Neural progenitor cell (in vitro differentiated cells): ENCODE measurements at places on chromosomes 5 and 9. TPM values are rescaled to one million over a fixed set of nuclear protein-coding genes. Genes with fewer than 3 reads are reported as not detected.
A peak's percentile ranks its signal among the peaks of the same experiment; 100 is the strongest.

GRCh38 chr5:169753795-169754194 lies 116.7 kb downstream of the DOCK2 start:
- peaks cover 4% of the 10 kb centered on the region for H3K4me1 ChIP-seq
- H3K4me3 ChIP-seq, result no peak overlapping the region
- H3K36me3 ChIP-seq, result no peaks in the 10 kb centered on the region
- no peaks in the 10 kb centered on the region for H3K27me3 ChIP-seq
- no peak overlapping the region for H3K27ac ChIP-seq

DNA sequence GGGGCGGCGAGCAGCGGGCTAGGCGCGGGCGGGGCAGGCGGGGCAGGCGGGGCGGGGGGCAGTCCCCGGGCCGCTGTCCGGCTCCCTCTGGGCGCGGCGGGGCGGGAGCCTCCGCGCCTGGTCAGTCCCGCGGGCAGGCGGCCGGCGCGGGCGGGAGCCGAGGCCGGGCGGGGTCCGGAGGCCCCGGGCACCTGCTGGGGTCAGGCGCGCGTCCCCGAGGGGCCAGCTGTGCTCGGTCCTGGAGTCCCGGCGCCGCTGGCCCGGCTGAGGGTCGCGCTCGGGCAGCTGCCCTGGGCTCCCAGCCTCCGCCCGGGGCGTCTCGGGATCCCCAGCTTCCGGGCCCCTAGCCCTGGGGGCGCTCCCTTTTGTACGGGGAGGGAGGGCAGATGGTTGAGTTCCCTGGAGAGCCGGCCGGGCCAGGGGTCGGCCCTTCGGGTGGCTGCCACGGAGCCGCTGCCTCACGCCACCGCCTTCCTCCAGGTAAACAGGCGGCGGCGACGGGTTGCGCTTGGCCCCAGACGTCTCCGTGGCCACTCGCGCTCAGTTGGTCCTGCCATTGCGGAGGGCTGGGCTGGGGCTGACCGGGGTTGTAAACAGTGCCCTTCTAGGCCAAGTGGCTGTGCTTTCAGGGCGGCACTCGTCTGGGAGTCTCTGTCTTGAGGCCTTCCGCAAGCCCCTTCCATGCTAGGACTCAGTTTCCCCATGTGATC lies 473 bp downstream of the ZBTB34 start:
- DNase-seq, result no peak
- H3K4me3 ChIP-seq, result peak overlapping the region; percentile 97
- H3K27me3 ChIP-seq, result peaks cover 15% of the 10 kb centered on the region
- H3K27ac ChIP-seq, result peak overlapping the region; percentile 36
- H3K4me1 ChIP-seq, result peaks cover 19% of the 10 kb centered on the region

- no peak for DNase-seq
- H3K36me3 ChIP-seq, result no peaks in the 10 kb centered on the region
- no peak overlapping the region for H3K27ac ChIP-seq
- H3K27me3 ChIP-seq, result no peaks in the 10 kb centered on the region
- peaks cover 19% of the 10 kb centered on the region for H3K4me1 ChIP-seq
These were observed 34.3 kb downstream of the ROR2 start for GRCh38 chr9:91915524-91916263.

- no peak for DNase-seq
- peaks cover 15% of the 10 kb centered on the region for H3K4me1 ChIP-seq
- no peaks in the 10 kb centered on the region for H3K36me3 ChIP-seq
- H3K4me3 ChIP-seq, result peak overlapping the region; percentile 75
- peaks cover 15% of the 10 kb centered on the region for H3K27me3 ChIP-seq
These were observed 506 bp downstream of the ADAMTS19 start for GRCh38 chr5:129460672-129460935.

Gene OR1J2
- total RNA-seq, result not detected in 2 replicates

DNA sequence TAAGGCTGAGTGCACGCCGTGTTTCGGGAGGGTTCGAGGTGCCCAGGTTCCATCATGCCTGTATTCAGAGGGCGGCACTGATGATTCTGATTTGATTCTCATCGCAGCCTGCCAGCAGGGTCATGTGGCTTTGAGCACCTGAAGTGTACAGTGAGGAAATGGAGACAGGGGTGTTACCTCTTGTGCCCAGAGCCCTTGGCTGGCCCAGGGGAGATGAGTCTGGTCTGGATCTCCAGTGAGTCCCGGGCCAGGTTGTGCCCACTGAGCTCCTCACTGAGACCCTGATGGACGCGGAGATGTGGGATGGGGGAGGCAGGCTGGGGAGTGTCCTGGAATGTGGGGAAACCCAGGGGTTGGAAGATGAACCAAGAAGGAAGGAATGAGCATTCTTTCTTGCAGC lies 54.7 kb downstream of the GADD45G start:
- no peak overlapping the region for H3K27ac ChIP-seq
- peaks cover 32% of the 10 kb centered on the region for H3K4me1 ChIP-seq
- no peak overlapping the region for H3K4me3 ChIP-seq

DNA sequence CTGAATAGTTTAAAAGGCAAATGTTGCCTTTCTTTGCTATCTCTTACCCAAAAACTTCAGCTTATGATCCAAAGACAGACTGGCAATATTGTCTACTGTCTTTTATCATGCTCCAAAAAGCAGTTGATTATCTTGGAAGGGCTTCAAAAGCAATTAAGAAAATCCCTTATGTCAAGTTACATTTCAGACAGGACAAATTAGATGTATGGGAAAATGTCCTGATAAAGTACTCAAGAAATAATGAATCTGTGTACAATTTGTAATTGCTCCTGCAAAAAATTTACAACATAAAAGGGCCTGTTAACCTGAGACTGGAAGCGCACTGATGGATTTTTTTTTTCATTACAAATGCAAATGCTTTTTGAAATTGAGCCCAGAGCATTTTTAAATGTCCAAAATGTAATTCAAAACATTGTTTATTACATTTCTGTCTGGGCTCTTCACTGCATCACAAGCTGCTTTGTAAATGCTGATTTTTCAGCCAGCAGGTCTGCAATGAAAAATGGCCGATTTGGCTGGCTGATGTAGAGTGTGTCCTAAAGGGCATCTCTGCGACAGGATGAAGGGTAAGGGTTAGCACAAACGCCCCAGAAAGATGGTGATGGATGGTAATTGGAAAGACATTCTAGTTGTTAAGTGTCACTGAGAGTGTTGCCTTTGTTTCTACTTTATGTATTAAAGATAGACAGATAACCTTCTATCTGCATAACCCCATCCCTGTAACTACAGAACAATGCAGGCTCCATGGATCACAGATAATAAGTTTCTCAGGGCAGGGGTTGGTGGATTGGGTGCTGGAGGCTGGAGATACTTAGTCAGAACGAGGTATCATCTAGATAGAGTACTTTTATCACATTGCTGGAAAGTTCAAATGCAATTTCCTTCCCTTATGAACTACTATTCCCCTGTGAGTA lies 27.0 kb downstream of the MAT2B start:
- H3K27me3 ChIP-seq, result no peaks in the 10 kb centered on the region
- H3K4me3 ChIP-seq, result peak overlapping the region; percentile 24

GRCh38 chr9:95901506-95901905 lies 26.0 kb downstream of the ERCC6L2 start:
- H3K27me3 ChIP-seq, result no peaks in the 10 kb centered on the region
- no peak overlapping the region for H3K4me3 ChIP-seq
- no peak for DNase-seq
- H3K4me1 ChIP-seq, result no peaks in the 10 kb centered on the region
- H3K36me3 ChIP-seq, result peaks cover 5% of the 10 kb centered on the region

GRCh38 chr9:133584559-133585476 lies 24.4 kb downstream of the FAM163B start:
- H3K4me3 ChIP-seq, result no peak overlapping the region
- peaks cover 34% of the 10 kb centered on the region for H3K4me1 ChIP-seq
- H3K27ac ChIP-seq, result no peak overlapping the region
- H3K27me3 ChIP-seq, result no peaks in the 10 kb centered on the region
- H3K36me3 ChIP-seq, result no peaks in the 10 kb centered on the region
- peak; percentile 54 for DNase-seq

- no peak overlapping the region for H3K4me3 ChIP-seq
- no peaks in the 10 kb centered on the region for H3K36me3 ChIP-seq
- DNase-seq, result no peak
- H3K4me1 ChIP-seq, result peaks cover 7% of the 10 kb centered on the region
- no peaks in the 10 kb centered on the region for H3K27me3 ChIP-seq
These were observed 135.0 kb upstream of the GABRP start for GRCh38 chr5:170648541-170648940.

Gene NAIP
- 7.7 and 8.8 TPM in 2 replicates for total RNA-seq

- no peaks in the 10 kb centered on the region for H3K36me3 ChIP-seq
- no peak overlapping the region for H3K4me3 ChIP-seq
- no peak for DNase-seq
- no peaks in the 10 kb centered on the region for H3K27me3 ChIP-seq
- H3K4me1 ChIP-seq, result peaks cover 12% of the 10 kb centered on the region
These were observed 5.8 kb upstream of the ST6GALNAC6 start for GRCh38 chr9:127905004-127905728.

Gene PHF24
- total RNA-seq, result 0.71 and 1.8 TPM in 2 replicates

DNA sequence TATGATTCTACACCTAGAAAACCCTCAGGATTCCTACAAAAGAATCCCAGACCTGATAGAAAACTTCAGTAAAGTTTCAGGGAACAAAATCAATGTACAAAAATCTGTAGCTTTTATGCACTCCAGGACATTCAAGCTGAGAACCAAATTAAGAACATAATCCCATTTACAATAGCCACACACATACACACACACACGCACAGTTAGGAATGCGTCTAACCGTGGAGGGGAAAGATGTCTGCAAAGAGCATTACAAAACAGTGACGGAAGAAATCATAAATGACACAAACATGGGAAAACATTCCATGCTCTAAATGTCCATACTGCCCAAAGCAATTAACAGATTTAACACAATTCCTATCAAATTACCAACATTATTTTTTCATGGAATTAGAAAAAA lies 51.4 kb upstream of the CAST start:
- no peak overlapping the region for H3K4me3 ChIP-seq
- no peak overlapping the region for H3K27ac ChIP-seq
- no peak for DNase-seq
- H3K27me3 ChIP-seq, result no peaks in the 10 kb centered on the region

DNA sequence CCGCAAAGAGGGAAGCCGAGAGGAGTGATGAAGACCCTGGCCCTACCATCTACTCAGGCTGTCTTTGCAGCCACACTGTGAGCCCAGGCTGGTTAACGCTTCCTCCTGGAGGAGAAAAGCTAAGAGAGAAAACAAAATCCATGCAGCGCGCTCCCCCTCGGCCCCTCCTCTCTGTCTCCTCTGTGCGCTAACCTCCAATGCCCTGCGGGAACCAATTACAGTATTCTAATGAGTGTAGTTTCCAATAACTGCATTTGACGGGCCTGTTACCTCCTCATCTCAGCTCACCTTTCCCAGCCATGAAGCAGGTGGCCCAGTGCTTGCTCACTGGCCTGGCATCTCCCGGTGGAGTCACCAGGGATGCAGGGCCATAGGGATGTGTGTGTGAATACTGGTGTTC lies 565.5 kb downstream of the EBF1 start:
- H3K36me3 ChIP-seq, result no peaks in the 10 kb centered on the region
- H3K27me3 ChIP-seq, result no peaks in the 10 kb centered on the region
- DNase-seq, result peak; percentile 37

Gene SH2D3C
- total RNA-seq, result 1.8 and 1.9 TPM in 2 replicates

- no peaks in the 10 kb centered on the region for H3K27me3 ChIP-seq
- H3K4me1 ChIP-seq, result peaks cover 8% of the 10 kb centered on the region
- no peak overlapping the region for H3K27ac ChIP-seq
These were observed 44.6 kb downstream of the FOCAD start for GRCh38 chr9:20728493-20729220.

DNA sequence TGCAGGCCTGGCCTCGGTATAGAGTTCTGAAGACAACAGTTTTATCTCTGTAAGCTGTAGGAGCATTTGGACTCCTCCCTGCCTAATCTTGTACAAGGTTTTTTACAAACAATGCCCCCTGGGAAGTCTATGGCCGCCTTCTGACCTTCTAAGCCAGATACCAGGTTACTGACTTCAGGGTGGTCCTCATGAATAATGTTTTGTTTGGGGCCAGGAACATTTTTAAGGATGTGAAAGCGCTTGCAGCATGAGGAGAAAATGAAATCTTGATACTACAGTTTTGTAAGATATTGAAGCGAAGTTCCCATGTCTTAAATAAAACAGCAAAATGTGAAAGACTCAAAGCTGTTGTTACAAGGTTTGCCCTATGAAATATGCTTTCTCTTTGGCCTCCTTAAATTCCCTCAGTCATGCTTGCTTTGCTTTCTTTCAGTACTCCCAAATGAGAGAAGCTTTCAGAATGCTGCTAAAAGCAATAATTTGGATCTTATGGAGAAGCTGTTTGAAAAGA lies 5.2 kb downstream of the ANKDD1B start:
- H3K36me3 ChIP-seq, result no peaks in the 10 kb centered on the region
- no peak overlapping the region for H3K4me3 ChIP-seq
- peaks cover 17% of the 10 kb centered on the region for H3K4me1 ChIP-seq
- no peak overlapping the region for H3K27ac ChIP-seq
- peaks cover 9% of the 10 kb centered on the region for H3K27me3 ChIP-seq
- DNase-seq, result peak; percentile 57

DNA sequence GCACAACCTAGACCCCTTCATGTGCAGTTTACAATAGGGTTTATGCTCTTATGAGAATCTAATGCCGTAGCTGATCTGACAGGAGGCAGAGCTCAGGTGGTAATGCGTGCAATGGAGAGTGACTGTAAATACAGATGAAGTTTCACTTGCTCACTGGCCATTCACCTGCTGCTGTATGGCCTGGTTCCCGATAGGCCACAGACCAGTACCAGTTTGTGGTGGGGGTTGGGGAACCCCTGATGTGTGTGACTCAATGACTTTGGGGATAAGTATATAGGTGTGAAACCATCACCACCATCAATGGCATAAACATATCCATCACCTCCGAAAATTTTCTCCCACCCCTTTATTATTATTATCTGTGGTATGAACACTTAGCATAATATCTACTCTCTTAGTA lies 42.1 kb downstream of the TLR4 start:
- no peaks in the 10 kb centered on the region for H3K36me3 ChIP-seq
- H3K27me3 ChIP-seq, result no peaks in the 10 kb centered on the region
- H3K27ac ChIP-seq, result no peak overlapping the region
- H3K4me1 ChIP-seq, result no peaks in the 10 kb centered on the region
- no peak overlapping the region for H3K4me3 ChIP-seq

- H3K4me1 ChIP-seq, result no peaks in the 10 kb centered on the region
- DNase-seq, result no peak
- H3K4me3 ChIP-seq, result no peak overlapping the region
These were observed 79.8 kb downstream of the MAT2B start for GRCh38 chr5:163585206-163585605.

- H3K27me3 ChIP-seq, result no peaks in the 10 kb centered on the region
- peaks cover under 1% of the 10 kb centered on the region for H3K4me1 ChIP-seq
- H3K27ac ChIP-seq, result no peak overlapping the region
- no peak for DNase-seq
- no peak overlapping the region for H3K4me3 ChIP-seq
These were observed 327.1 kb upstream of the NUDT12 start for GRCh38 chr5:103889500-103890209.

Gene TRIM36
- 31.2 and 42.6 TPM in 2 replicates for total RNA-seq

Gene LRRC14B
- not detected in 2 replicates for total RNA-seq

DNA sequence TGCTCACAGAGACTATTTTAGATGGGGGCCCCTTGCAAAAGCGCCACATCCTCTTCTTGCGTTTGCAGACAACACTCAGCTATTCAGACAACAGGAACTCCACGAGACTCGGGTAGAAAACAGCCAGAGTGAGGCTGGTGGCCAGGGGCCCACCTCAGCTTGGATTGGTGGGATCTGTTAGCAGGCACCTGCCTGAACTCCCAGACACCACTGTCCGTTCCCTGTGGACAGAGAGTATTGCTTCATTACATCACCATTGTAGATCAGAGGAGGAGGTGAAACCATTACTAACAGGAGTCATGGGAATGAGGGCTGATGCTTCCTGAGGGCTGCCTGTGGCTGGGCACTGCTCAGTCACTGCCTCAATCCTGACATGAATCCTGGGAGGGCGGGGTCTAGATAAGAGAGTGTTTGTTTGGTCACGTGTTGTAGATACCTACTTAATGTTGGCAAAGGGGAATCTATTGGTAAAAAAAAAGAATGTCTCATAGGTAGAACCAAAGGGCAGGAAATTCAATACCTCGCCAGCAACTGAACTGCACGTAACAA lies 4.4 kb upstream of the RAPGEF1 start:
- no peak for DNase-seq
- no peaks in the 10 kb centered on the region for H3K36me3 ChIP-seq
- H3K4me1 ChIP-seq, result no peaks in the 10 kb centered on the region
- no peak overlapping the region for H3K4me3 ChIP-seq
- no peaks in the 10 kb centered on the region for H3K27me3 ChIP-seq
